ENCODE measurements at places on chromosomes 12 and 14. TPM values are rescaled to one million over a fixed set of nuclear protein-coding genes. Genes with fewer than 3 reads are reported as not detected.

Gene ASCL1
- total RNA-seq = 0.20 TPM

- no peak for DNase-seq
Measured at GRCh38 chr14:100826391-100827100, 628 bp downstream of the MEG3 start.

Gene RPL10L
- not detected for total RNA-seq

DNA sequence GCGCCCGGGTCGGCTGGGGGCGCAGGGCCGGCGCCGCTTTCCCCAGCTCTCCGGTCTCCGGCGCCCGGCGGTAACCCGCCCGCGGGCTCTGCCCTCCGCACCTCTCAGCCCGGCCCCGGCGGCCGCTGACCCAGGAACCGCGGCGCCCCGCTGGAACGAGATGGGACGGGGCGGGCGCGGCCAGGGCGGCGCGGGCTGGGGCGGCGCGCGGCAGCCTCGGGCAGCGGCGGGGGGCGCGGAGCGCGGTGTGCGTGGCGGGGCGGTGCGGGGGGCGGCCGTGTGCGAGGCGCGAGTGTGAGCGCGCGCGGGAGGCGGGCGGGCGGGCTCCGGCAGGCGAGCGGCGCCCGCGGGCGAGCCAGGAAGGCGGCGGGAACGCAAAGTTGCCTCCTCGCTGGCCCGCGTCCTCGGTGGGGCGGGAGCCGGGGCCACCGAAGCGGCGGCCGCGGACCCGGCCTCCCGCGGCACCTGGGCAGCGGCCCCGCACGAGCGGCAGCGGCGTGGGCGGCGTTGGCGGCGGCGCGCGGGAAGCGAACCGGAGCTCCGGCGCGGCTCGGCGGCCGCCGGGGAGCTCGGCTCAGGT, 671 bp upstream of the DIO3 start:
- no peak for DNase-seq

- no peak for DNase-seq
Measured at GRCh38 chr12:111168009-111168900, 200.6 kb downstream of the PHETA1 start.

Gene TMPRSS12
- not detected for total RNA-seq

GRCh38 chr14:33578461-33579216, 372.2 kb downstream of the EGLN3 start:
- no peak for DNase-seq
